ENCODE measurements at places on chromosomes 5 and 9.

GRCh38 chr5:142322747-142323479, 1.9 kb downstream of the SPRY4 start:
- DNase-seq = no peak

GRCh38 chr9:136881691-136882108, 4.6 kb upstream of the TRAF2 start:
- no peak for DNase-seq

- DNase-seq = no peak
Measured at GRCh38 chr9:18359335-18359734, 114.6 kb upstream of the ADAMTSL1 start.

GRCh38 chr5:111070272-111071134, 1.0 kb upstream of the TSLP start:
- DNase-seq = no peak

DNA sequence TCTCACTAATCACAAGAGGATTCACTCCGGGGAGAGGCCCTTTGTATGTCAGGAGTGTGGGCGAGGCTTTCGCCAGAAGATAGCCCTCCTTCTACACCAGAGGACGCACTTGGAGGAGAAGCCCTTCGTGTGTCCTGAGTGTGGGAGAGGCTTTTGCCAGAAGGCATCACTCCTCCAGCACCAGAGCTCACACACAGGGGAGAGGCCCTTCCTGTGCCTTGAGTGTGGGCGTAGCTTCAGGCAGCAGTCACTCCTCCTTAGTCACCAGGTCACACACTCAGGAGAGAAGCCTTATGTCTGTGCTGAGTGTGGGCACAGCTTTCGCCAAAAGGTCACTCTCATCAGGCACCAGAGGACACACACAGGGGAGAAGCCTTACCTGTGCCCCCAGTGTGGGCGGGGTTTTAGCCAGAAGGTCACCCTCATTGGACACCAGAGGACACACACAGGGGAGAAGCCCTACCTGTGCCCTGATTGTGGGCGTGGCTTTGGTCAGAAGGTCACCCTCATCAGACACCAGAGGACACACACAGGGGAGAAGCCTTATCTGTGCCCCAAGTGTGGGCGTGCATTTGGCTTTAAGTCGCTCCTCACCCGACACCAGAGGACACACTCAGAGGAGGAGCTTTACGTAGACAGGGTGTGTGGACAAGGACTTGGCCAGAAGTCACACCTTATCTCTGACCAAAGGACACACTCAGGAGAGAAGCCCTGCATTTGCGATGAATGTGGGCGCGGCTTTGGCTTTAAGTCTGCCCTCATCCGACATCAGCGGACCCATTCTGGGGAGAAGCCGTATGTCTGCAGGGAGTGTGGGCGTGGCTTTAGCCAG, 27.8 kb downstream of the NUTM2F start:
- no peak for DNase-seq

DNA sequence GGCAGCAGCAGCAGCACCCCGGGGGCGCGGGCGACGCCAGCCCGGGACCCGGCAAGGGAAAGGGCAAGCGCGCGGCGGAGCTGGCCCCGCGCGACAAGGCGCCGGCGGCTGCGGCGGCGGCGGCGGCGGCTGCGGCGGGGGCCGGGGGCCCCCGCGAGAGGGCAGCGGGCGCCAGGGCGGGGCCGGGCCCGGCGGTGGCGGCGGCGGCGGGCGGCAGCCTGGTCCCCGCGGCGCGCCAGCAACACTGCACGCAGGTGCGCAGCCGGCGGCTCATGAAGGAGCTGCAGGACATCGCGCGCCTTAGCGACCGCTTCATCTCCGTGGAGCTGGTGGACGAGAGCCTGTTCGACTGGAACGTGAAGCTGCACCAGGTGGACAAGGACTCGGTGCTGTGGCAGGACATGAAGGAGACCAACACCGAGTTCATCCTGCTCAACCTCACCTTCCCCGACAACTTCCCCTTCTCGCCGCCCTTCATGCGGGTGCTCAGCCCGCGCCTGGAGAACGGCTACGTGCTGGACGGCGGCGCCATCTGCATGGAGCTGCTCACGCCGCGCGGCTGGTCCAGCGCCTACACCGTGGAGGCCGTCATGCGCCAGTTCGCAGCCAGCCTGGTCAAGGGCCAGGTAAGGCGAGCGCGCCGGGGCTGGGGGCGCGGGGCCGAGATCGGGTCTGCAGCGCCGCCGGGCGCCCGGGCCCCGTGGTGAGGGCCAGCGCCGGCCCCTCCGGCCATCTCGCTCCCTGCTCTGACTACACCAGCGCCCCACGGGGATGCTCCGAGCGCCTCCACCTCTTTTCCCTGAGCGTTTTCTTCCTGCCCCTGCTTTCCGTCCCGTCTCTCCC, at the start of gene UBE2QL1:
UBE2QL1 (plus strand) TSS at position 238 of the 843 bp plus-strand sequence; CDS start at position 273, 35 bp downstream.
- no peak for DNase-seq

DNA sequence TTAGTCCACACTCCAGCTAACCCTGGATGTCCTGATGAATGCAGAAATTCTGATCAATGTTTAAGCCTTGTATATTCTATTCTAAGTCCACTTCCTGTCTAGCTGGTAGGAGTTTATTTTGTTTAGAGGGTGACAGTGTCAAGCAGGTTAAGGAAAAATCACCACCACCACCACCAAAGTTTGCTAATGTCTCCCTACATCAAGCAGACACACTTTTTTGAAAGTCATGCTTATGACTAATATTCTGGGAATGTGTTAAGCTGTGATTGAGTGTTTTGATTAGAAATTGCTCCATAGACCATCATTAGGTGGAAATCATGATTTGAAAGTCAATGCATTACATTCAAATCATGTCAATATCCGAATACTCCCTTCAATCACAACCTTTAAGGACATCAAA, 1530.1 kb downstream of the MAT2B start:
- DNase-seq = no peak

- DNase-seq = peak; percentile 58
Measured at GRCh38 chr9:25678147-25678666, at the start of gene TUSC1. TUSC1 (minus strand) TSS chr9:25678444; CDS start chr9:25678312, 132 bp downstream.

DNA sequence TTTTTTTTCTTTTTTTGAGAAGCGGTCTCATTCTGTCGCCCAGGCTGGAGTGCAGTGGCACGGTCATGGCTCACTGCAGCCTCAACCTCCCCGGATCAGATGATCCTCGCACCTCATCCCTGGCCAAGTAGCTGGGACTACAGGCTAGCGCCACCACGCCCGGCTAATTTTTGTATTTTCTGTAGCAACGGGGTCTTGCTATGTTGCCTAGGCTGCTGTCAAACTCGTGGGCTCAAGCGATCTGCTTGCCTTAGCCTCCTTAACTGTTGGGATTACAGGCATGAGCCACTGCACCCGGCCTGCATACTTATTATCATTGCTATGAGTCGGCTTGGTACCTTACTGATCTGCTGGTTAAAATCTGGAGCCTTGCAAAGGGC, 790 bp upstream of the IARS1 start:
- DNase-seq = no peak

DNA sequence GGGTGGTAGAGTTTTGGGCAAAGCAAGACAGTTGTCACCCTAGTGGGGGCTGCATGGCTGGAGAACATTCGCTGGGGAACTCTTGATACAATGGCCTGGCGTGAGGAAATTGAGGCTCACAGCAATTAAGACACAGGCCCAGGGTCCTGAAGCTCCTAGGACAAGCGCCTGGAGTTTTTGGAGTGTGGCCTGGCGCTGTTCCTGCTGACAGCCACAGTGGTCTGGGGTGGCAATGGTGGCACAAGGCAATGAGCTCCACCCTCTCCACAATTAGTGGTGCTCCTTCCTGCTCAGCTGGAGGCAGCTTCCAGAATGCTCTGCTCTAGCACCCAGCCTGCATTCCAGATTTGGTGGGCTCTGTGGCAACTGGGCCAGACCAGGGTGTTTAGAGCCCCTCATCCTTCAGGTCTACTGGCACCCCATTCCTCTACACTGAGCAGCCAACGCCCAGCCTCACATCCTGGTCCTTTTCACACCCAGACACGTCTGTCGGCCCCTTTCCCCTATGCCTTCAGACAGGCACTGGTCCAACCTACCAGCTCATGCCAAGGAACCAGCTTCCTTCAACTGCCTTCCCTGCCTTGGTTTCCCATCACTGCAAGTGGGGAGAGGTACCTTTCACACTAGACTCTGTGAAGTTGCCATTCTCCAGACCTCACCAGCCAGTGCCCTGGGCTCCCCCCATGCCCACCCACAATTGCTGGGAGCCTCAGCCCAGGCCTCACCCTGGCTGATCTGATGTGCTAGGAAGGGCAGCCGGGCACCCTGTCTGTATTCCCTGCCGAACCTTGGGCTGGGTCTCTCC, 138.1 kb upstream of the COL5A1 start:
- DNase-seq = no peak

DNA sequence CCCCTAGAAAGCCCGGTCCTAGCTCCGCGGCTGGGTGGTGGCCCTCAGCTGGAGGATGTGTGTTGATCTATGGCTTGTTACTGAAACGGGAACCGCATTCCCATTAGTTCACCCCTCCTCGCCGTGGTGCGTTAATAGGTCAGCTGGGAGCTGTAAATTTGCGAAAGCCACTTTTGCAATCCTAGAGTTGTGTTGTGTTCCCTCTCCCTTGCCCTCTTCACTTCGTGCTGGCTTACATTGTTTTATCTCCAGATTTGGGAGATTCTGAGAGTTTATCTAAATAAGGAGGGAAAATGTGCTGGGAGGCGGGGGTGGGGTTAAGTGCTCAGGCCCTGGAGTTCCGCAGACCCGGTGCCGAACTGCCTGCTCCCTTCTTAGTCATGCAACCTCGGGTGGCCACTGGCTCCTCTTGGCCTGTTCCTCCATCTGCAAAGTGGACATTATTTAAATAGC, 62.8 kb downstream of the HMCN2 start:
- no peak for DNase-seq

- no peak for DNase-seq
Measured at GRCh38 chr5:50711280-50711679, 44.8 kb downstream of the PARP8 start.

GRCh38 chr5:14702238-14702839, 37.8 kb downstream of the OTULIN start:
- DNase-seq = no peak

DNA sequence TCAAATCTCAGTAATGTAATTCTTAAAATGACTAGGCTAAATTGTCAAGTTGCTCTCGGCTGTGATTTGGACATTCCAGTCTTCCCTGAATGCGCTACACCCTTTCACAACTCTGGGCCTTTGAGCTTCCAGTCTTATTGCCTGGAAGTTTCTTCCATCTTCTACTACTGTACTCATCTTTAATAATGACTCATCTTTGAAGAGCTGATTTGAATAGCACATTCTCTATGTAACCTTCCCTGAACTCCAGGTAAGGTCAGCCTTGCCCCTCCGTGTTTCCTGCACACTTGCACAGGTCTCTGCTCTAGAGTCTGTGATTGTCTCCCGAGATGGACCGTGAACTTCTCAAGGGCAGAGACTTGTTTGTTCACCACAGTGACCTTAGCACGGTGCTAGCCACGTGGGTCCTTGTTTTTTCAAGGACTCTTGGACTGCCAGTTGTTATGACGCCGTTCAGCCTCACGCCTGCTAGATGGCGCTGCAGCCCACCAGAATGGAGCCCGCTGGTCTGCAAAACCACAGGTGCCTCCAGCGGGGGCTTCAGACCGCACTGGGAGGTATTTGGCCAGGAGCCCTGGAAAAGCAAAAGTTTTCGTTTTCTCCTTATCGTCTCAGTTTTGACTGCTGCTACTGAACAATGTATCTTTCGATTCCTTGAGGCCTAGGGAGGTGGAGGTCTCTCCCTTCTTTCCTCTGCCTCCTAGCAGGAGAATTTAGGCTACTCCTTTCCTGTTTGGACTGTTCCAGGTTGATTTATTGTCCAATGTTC, 44.4 kb downstream of the SEC61B start:
- DNase-seq = peak; percentile 42

- DNase-seq = no peak
Measured at GRCh38 chr9:30103647-30104394, 2280.6 kb upstream of the ACO1 start.

GRCh38 chr9:113531919-113532808, 68.6 kb downstream of the RGS3 start:
- no peak for DNase-seq

DNA sequence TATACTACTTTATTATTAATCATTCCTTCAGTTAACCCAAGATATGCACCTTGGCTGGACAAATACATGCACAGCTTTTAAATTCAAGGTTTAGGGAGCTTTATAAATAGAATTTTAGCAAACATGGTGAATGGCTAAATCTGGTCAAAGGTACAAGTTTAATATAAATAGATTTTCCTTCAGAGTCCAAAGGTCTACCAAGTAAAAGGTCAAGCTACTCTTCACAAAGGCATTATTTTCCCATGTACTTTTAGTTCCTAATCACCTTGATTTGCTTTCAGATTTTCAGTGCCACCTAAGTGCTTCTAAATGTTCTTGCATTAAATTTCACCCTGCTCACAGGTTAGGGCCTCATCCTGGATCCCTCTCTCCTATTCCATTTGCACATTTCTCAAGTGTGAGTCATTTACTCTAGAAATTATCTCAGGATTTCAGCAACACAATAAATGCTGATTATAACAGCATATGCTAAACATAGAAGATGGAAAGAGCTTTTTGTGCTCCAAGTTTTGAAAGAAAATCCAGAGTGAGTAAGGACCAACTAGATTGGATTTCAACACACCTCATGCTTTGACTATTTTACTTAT, 459.4 kb upstream of the ITGA1 start:
- DNase-seq = no peak

DNA sequence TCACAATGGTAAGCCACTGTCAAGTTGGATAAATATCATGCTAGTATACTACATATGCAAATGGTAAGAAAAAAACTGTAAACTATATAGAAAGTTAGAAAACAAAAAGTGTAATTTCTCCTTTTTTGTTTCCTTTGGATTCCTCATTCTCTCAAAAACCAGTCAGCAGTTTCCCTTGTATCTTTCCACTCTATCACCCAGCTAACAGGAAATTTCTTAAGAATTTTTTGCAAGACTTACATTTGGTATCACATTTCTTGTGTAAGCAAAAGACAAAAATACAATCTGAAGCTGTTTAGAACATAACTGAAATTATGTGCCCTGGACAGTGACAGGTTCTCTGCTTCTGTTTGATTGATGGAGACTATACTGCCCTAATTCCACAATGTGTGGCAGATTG, 25.2 kb upstream of the MSH3 start:
- no peak for DNase-seq

DNA sequence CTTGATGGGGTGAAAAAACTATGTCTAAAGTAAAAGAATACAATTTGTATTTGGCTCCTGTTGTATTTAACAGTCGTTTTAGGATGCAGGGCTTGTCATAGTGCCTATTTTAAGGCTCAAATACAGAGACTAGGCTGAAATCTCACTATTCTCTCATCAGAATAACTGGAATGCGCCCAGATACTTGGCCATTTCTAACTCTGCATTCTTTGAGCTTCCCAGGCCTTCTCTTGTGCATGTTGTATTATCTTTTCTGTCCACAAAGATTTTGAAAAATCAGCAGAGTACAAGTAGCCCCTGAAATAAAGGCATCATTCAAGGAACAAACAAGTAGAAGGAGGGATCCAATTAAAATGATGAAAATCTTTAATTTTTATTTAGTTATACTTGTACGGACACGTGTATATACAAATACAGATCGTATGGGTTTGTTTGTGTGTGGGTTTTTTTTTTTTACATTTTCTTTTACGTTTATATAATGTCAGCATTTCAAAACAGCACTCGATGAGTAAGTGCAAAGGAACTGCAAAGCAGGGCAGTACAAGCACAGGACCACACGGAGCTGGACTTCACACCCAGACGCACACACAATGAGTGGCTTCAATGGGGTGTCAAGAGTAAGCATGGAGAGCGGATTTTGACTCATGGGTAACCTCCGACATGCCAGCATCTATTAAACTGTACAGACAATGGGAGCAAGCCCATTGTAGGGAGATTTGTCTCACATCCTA, 294.0 kb downstream of the EFNA5 start:
- DNase-seq = no peak

- no peak for DNase-seq
Measured at GRCh38 chr9:114416290-114416689, 28.5 kb upstream of the AKNA start.

- no peak for DNase-seq
Measured at GRCh38 chr9:137417161-137418021, 5.6 kb downstream of the EXD3 start.
